ENCODE measurements at places on chromosomes 2 and 18.

GRCh38 chr2:68377137-68377780 lies 12.2 kb downstream of the PLEK start:
- no peak for DNase-seq

DNA sequence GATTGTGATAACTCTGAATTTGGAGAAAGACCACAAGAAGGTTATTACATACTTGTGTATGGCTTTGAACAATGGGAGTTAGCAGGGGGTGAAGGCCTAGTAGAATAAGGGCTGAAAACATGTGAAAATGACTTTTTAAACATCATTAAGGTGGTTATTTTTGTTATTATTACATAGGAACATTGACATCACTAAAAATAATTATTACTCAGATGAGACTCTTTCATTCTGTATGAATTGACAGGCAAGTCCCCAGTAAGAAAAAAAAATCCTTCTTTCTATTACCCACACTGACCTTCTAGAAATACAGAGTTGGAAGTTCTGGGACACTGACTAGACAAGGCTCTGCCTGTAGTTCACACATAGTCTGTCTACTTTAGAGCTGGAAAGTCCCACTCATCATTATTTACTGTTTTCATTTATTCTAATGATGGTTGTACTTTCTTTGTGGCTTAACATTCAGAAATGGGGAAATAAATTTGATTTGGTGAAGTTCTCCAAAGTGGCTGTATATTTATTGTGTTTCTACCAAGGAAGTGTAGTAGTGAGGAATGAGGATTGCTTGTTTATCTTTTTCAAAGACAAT lies 219.6 kb upstream of the EPAS1 start:
- no peak for DNase-seq

GRCh38 chr2:120770176-120770575 lies 34.5 kb downstream of the GLI2 start:
- no peak for DNase-seq

DNA sequence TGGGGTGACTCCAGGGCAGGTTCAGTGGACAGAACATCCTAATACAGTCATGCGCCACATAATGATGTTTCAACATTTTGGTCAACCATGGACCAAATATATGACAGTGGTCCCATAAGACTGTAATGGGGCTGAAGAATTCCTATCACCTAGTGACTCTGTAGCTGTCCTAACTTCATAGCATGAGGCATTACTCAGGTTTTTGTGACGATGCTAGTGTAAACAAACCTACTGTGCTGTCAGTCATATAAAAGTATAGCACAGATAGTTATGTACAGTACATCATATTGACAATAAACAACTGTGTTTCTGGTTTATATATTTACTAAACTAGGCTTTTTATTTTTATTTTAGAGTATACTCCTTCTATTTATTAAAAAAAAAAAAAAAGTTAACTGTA lies 87.1 kb downstream of the CACNB4 start:
- no peak for DNase-seq

GRCh38 chr18:2589345-2590068 lies 18.1 kb downstream of the NDC80 start:
- no peak for DNase-seq

DNA sequence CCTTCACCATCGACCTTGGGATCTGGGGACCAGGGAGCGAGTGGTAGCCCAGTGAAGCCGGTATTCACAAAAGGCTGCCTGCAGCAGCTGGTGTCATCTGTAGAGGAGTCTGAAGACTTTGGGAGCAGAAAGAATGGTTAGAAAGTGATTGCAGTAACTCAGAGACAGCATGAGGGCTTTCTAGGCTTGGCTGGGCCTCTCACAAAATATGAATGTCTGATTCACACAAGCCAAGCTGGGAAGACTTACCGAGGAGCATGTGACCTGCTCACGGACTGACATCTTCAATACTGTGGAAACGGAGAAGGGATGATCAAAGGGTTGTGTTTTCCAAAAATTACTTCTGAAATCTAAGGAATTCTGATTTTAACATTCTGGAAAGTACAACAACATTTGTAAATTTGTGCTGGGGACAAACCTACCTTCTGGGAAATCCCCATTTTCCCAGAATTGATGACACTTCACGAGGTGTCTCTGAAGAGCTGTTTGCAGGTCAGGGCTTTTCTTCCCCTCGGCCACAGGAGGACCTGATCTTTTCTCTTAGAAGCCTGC lies 111.7 kb downstream of the ACOXL start:
- no peak for DNase-seq

DNA sequence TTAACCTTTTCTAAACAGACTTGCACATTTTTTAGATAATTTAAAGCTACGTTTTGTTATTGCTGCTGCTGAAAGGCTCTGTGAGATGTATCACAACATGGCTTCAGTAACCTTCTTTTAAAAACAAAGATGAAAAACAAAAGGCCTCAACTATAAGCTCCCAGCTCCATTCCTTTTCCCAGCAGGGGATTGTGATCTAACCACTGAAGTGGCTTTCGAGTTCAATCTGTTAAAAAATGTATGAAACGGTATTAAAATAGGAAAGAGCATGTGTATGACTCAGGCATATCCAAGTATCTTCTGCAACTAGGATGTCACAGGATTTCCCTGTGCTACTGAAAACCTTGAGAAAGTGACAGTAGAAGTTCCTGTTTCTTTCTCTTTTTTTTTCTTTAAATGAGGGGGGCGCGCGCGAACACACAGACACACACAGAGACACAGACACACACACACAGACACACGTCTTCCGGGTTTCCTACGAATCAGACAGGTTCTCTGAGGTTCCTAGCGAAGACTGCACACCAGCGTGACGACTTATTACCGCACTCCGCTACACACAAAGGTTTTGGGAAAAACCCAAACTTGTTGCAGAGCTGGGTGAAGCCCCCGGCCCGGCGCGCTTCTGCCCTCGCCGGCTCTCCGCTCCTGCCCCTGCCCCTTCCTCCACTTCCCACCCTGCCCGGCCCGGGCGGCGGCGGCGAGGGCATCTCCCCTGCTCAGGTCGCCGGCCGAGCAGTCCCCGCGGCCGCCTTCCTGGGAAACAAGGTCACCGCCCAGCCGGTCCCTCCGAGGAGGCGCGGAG lies 86.8 kb downstream of the RBMS1 start:
- no peak for DNase-seq

GRCh38 chr2:60884800-60885199 lies 3.4 kb downstream of the REL start:
- DNase-seq, result no peak

DNA sequence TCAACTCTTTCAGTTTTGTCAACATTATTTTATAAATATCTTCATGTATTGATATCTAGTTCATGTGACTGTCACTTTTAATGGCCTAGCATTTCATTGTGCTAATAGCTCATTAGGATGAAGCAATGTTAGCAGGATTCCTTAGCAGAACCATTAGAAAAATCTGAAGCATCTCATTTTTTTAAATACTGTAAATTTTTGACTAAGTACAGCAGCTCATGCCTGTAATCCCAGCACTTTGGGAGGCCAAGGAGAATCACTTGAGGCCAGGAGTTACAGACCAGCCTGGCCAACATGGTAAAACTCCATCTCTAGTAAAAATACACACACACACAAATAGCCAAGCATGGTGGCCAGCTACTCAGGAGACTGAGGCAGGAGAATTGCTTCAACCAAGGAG lies 15.6 kb upstream of the ANTXR1 start:
- DNase-seq, result no peak

DNA sequence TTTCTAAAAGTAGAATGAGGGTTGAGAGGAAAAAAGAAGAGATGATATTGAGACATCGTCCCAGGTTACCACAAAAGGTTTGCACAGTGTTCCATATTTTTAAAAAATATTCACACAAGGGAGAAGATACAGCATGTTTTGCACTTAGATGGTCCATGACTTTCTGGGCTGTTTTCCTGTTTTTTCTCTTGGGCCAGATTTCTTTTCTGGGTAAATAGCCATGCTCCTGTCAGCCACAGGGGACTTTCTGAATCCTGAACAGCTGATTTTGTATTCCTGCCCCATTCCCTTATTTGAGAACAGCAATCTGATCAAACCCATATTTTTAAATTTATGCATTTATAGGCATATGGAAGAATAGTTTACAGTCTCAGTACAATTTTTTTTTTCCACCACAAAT lies 185.9 kb upstream of the NRP2 start:
- DNase-seq, result no peak

All from iPS DF 19.7 (cell line).